ENCODE measurements at places on chromosomes 4 and X. TPM values are rescaled to one million over a fixed set of nuclear protein-coding genes. Genes with fewer than 3 reads are reported as not detected.

- no peak for DNase-seq
These were observed 1328.0 kb downstream of the FSTL5 start for GRCh38 chr4:160835789-160836188.

- DNase-seq, result no peak
These were observed 11.3 kb upstream of the RTL5 start for GRCh38 chrX:72142794-72143608.

DNA sequence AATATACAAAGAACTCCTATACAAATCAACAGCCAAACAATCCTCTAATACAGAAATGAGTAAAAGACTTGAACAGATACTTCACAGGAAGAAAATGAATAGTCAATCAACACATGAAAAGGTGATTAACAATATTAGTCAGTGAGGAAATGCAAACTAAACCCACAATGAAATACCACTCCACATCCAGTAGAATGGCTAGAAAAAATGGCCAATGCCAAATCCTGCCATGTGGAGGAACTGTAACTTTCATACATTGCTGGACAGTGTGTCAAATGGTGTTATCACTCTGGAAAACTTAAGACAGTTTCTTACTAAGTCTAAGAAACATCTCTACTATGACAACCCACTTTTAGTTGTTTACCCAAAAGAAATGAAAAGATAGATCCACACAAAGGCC lies 59.5 kb downstream of the NSG1 start:
- no peak for DNase-seq

GRCh38 chrX:37644381-37645305 lies 40.9 kb upstream of the XK start:
- no peak for DNase-seq

DNA sequence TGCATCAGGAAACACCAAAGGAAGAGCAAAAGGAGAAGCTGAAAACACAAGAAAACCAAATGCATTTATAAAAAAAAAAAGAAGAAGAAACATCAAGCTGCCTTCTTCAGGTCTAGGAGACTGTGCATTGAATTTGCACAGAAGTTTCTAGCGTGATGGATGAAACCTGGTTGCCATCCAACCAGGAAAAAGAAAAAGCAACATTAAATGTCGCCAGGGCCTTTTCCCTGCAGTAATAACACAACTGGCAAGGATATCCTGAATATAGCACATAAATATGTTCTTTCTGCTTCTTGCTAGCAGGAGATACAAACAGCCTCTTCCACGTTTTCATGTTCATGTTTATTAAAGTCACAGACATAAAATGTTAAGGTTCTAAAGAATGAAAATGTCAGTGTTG lies 60.8 kb upstream of the ZFP42 start:
- DNase-seq, result no peak

DNA sequence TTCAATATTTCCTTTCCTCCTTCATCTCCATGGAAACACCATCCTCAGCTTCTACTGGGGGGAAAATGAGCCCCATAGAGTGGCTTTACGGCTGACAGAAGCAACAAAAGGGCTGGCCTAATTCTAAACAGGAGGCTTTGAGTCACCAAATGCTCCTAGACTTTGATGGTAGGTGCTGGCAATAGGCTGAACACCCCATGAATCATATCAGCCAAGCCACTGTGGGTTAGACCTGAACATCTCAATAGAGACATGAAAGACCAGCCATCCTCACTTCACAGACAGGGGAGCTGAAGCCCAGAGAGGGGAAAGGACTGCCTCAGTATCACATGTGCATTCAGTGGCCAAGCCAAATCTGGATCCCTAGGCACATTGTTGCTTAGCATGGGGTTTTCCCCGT lies 107.6 kb downstream of the AMER1 start:
- no peak for DNase-seq

- DNase-seq, result no peak
These were observed 61.7 kb downstream of the GPR82 start for GRCh38 chrX:41785685-41786084.

DNA sequence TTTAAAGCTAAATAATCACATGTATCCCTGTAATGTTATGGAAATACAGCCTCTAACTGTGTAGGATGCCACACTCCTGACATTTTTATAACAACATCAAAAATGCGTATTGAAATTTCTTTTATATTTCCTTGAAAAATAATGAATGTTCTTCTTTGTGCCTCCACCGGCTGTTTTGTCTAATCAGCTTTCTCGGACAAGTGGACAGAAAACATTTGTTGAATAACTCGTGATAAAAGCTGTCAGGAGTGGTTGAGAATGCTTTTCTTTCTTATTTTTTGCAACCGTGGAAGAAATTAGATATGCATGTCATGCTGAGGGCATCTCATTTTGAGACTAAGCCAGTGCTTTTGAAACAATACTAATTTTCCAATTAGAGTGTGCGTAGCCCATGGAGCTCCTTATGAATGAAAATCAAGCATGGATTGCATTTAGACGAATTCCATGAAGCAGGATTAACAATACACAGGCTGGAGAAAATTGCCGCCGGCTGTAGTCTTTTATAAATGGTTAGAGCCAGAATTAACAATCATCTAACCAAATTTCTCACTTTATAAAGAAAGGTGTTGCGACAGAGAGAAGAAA lies 614.5 kb upstream of the LCORL start:
- no peak for DNase-seq

DNA sequence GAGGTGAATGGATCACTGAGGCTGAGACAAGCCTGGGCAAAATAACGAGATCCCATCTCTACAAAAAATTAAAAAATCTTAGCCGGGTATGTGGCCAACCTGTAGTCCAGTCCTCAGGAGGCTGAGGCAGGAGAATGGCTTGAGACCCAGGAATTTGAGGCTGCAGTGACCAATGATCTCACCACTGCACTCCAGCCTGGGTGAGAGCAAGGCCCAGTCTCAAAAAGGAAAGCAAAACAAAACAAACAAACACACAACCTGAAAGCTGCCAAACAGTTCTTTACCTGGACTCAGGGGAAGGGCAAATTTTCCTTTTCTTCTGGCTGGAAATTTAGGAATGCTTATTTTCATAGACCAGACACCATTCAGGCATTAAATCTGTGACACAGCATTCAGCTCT lies 163.1 kb upstream of the FAT1 start:
- no peak for DNase-seq

DNA sequence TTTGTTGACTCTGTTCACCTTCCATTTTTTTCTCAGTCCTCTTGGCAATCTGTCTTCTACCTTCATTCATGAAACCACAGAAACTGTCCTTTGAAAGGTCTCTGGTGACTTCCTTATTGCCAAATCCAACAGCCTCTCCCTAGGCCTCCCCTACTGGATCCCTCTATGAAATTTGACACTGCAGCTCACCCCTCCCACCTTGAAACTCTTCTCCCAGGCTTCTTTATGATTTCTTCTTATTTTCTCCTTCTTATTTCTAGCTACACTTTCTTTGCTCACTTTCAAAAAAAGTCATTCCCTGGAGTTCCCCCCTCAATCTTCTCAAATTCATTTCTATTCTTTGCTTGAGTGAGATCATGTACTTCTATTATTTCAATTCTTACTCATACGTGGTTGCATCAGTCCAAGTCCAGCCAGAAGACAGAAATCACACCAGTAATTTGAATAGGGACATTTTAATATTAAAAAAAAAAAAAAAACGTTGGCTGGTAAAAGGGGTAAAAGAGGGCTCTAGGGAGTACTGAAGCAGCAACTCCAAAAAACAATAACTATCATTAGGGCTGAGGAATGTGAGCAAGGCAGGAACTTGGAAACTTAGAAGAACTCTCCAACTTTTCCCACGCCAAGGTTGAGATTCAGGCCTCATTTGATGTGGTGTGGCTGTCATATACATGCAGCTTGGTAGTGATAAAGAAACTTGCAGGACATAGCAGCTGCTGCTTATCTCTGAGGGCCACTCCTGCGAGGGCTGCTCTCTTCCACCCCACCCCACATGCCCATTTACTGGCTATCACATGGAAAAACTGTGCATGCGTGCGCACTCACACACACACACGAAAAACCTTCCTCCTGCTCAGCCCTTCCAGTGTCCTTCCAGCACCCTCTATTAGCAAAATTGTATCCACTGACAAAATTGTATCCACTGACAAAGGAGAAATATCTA lies 169.8 kb upstream of the GALNT7 start:
- no peak for DNase-seq

GRCh38 chr4:114980932-114981708 lies 132.3 kb downstream of the NDST4 start:
- no peak for DNase-seq

DNA sequence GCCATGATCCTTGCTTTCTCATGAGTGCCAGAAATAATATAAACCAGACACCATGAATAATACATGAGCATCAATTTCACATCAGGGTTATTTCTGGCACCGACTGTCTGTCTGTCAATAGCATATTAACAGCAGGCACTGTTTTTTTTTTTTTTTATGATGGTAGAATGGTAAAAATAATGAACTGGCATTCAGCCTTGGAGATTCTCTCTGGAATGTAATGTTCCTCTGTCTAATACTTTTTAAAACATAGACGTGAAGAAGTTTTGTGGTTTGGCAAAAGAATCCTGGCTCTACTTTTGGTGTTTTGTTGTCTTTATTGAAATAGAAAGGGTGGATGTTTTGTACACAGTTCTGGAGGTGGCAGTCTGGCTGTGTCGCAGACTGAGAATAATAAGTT lies 874.6 kb upstream of the PRKX start:
- no peak for DNase-seq

DNA sequence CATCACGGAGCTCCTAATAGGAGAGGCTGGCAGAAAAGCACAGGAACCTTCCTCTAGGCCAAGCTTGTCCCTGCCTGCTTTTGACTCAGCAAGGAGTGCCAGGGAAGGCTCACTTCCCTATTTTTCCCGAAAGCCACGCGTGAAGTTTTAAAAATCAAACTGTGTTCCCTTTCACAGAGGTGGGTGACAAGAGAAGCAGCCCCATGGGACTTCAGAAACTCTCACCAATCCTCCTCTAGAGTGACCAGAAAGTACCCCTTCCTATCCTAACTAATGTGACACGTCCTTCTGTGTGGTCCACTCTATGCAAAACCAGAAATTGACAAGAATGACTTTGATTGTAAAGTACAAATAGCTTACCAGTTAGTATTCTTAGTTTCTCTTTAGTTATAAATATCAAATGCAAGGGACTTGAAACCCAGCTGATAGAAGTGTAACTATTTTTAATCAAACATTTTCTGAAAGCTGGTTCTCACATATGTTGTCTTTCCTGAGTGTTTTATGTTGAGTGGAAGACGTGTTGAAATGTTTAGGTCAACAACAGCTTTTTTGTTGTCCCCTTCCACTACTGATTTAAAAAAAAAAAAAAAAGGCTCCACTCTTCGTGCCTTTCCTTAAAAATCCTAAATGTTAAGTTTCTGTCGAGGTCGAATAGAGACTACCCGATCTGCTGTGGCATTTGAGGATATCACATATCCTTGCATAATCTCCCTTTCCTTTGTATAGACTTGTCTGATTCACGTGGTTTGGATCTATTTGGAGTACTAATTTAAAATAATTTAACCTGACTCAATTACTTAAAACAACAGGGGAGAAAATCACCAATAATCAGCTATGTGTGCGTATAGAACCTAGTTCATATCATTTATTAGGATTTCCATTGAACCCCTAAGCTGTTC lies 42.1 kb downstream of the NFKB1 start:
- DNase-seq, result no peak

DNA sequence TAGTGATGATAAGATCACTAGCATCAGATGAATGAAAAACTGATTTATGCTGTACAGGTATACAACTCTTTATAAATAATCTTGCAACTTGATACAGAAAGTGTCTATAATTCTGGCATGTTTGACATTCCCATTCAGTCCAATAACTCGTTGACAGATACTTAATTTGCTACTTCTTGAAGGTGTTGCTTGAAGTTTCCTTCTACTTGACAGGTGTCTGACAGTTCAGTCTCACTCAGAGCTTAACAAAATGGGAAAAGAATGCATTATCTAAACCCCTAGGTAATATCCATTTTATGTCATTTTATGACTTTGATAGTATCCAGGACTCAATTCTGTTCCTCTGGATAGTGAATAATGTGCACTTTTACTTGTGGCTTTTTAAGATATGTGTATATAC lies 508.9 kb downstream of the GRID2 start:
- DNase-seq, result no peak

DNA sequence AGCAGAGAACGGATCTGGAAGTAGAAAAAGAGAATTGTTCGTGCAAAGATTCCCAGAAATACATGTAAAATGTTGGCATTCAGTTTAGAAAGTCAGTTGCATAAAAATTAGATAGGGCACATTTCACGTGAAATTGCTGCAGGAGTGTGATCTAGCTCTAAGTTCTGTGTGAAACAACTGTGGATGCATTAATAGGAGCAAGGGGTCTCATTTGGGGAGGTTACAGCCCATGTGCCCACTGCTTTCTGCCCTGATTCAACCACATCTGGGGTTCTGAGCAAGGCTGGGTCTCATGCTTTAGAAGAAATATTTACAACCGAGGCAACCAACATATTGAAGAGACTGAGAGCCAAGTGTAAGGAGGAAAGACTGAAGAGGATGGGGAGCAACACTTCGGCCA lies 639.0 kb downstream of the BCOR start:
- DNase-seq, result no peak

- DNase-seq, result no peak
These were observed 94.9 kb upstream of the PLAC1 start for GRCh38 chrX:134752981-134753717.

DNA sequence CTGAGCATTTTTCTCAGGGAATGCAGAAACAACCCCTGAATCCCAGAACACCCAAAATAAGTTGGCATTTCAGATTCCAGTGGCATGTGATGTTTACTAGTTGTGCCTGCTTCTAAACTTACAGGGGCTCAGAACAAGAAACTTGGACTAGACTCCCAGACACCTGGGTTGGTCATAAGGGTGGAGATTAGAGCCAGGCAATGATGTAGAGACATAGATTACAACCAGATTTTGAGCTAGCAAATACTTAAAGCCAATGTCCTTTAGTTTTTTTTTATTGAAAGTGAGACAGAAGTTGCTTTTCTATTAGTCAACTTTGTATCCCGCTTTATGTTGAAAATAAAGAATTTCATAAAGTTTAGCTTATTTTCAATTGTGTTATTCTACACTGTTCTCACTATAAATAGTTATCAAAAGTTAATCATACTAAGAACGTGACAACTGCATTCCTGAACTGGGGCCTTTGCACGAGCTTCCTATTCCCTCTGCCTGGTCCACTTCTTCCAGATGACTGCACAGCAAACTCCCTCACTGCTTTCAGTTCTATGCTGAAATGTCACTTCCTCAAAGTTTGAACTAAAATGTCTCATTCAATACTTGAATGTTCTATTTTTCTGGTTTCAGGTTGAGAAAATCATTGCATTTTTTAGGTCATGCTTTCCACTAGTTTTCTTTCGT lies 224.7 kb upstream of the PPP1R2C start:
- DNase-seq, result no peak

GYPB gene
- not detected for total RNA-seq

NUDT10 gene
- 4.6 TPM for total RNA-seq

ZIC3 gene
- total RNA-seq, result not detected

SMIM31 gene
- 4.6 TPM for total RNA-seq

ARX gene
- total RNA-seq, result not detected

CSN1S1 gene
- total RNA-seq, result not detected

CNGA1 gene
- 36.8 TPM for total RNA-seq

SCRG1 gene
- total RNA-seq, result 2.3 TPM

ASB12 gene
- total RNA-seq, result 2.1 TPM

ANAPC4 gene
- 44.0 TPM for total RNA-seq

ELF2 gene
- 59.7 TPM for total RNA-seq

FGD1 gene
- total RNA-seq, result 3.3 TPM

Data from ureter (tissue), 1 donor.